ENCODE measurements at places on chromosomes 7 and 10.

DNA sequence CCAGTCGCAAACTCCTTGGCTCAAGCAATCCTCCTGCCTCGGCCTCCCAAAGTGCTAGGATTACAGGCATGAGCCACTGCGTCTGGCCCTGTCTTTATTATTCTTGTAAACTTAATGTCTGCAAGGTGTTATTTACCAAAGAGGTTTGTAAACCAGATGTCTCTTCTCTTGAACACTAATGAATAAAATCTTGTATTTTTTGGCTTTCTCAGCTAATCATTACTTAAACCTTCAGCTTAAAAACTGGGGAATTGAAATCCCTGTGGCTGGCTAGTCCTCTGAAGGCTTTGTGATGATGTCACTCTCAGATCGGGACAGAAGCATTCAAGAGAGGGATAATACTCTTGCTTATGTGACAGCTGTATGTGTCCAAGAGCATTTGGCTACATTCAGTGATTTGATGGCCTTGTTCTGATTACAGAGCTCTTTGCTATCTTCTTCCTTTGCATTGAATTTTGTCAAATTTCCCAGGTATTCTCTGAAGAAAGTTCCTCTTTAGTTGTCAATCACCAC lies 130.3 kb downstream of the BICC1 start:
- no peak for DNase-seq

- DNase-seq = no peak
These were observed 59.4 kb upstream of the AQP1 start for GRCh38 chr7:30852308-30852684.

- no peak for DNase-seq
These were observed 229.7 kb downstream of the CUX1 start for GRCh38 chr7:102047167-102047566.

DNA sequence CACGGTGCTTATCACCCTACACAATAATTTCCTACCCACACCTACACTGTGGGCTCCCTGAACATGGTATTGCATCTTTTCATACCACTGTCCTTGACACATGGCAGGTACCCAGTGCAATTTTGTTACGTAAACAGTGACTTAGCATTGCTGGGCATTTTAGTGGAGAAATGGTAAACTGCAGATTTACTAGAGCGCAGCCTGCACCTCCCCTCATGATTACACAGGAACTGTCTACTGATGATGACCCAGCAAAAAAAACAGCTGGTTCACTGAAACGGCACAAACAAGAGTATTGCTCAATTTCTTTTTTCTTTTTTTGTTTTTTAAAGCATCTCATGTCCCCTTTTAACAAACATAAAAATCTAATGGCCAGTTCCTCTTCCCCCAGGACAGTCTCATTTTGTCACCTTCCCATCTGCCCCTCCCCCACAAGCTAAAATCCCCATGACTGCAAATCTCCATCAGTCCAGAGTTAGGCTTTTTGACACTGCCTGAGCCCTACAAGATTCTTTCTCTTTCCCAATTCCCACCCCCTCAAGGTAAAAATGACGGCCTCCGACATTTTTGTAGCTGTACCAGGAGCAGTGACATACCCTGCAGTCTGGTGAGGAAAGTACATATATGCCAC lies 2.8 kb downstream of the ZNF746 start:
- DNase-seq = no peak

- no peak for DNase-seq
These were observed 148.7 kb downstream of the ZMYND11 start for GRCh38 chr10:283916-284356.

DNA sequence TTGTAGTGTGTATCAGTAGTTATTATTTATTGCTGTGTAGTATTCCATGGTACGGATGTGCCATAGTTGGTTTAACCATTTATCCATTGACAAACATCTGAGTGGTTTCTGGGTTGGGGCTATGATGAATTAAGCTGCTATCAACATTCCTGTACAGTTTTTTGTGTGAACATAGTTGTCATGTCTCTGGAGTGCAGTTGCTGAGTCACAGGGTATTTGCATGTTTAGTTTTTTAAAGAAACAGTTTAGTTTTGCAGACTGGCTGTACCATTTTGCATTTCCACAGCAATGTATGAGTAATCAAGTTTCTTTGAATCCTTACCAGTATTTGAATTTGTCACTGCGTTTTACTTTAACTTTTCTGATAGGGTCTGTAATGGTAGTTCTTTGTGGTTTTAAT lies 516.7 kb upstream of the CELF2 start:
- peak; percentile 19 for DNase-seq

- no peak for DNase-seq
These were observed 18.5 kb upstream of the ANTXRL start for GRCh38 chr10:46268076-46268881.

DNA sequence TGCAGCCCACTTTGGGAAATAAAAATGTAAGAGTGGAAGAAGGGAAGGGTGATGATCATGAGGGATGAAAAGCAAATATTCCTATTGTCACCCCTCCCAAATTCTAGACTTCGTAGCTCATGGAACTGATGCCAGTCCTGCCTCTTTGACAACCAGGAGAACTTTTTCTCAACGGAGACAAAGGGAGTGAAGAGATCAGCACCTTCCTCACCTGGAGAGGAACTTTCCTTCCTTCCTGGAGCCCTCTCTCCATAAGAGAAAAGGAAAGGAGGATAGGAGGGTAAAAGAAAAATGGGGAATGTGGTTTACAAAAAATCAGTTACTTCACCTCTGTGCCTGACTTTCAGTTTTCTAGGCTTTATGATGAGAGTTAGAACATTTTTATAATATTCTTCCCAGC lies 3.4 kb downstream of the TBX20 start:
- no peak for DNase-seq

DNA sequence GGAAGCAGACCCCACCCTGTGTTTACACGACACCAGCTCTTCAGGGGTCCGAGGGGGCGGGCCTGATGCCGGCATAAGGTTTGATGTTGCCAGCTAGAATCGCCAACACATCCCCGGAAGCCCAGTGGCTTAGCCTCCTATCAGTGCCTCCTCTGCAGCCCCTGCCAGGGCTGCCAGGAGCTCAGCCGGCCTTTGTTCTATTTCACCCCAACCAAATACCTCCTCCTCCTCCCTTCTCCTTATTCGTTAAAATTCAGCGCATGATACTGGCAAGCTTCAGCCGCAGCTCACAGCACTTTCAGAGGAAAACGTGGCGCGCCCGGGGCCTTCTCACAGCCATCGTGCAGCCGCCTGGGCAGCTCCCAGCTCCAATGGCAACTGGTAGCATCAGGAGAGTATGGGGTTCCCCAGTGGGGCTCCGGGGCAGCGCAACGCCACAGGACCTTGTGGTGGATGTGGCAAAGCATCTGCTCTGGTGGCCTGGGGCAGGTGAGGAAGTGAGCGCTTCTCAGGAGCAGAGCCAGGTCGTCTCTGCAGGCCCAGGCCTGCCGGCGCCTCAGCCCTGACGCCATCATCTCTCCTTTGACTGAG lies 176.4 kb upstream of the RHEB start:
- DNase-seq = no peak

GRCh38 chr7:92815412-92815811 lies 21.0 kb downstream of the CDK6 start:
- DNase-seq = no peak

- DNase-seq = no peak
These were observed 410.8 kb upstream of the ETV1 start for GRCh38 chr7:14400271-14400670.

DNA sequence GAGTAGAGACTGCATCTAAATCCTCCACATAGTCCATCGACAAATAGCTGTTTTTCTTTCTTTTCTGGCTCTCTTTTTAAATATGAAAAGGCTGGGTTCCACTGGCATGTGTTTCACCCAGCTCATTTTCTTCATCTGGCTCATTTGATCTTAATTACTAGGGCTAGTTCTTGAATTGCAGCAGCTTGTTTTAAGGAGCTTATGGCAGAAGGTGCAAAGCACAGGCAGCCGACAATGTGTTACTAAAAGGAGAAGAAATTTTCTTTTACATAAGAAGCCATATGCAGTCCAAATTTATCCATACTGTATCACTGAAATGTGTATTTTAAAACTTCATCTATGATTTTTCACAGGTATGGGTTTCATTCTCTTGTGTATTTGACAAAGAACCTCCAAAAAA lies 205.6 kb upstream of the PTER start:
- DNase-seq = no peak

DNA sequence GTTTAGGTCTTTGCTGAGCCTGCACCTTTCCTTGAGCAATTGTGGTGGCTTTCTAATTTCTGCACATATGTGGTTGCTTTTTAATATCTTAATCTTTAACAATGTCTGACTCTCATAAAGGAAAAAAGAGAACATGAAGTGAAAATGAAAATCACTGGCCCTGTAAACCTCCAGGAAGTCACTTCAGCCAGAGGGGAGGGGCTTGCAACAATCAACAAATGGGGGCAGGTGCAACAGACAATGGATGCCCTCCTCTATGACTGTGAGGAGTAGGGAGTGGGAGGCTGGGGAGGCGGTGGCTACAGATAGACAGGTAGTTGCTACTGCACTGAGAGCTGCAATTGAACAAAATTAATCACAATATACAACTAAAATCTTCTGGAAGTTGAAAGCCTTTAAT lies 1377.4 kb downstream of the XPNPEP1 start:
- no peak for DNase-seq

DNA sequence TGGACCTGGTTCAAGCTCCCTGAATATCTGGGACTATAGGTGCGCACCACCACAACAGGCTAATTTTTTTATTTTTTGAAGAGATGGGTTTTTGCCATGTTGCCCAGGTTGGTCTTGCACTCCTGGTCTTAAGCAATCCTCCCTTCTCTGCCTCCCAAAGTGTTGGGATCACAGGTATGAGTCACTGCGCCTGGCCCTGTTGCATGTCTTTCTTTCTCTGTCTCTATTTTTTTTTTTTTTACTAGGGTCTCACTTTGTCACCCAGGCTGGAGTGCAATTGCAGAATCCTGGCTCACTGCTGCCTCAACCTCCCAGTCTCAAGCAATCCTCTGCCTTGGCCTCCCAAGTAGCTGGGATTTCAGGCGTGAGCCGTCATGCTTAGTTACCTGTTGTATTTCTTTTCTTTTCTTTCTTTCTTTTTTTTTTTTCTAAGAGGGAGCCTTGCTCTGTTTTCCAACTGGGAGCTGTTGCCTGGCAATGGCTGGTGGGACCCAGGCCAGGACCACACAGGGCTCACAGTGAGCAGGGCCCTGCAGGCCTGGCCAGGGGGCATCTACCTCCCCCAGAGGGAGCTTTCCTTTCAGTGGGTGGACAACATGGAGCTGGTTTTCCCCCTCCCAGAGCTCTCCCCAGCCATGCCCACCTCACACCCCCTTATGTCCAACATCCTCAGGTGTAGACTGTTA lies 6.0 kb downstream of the MYL7 start:
- no peak for DNase-seq

DNA sequence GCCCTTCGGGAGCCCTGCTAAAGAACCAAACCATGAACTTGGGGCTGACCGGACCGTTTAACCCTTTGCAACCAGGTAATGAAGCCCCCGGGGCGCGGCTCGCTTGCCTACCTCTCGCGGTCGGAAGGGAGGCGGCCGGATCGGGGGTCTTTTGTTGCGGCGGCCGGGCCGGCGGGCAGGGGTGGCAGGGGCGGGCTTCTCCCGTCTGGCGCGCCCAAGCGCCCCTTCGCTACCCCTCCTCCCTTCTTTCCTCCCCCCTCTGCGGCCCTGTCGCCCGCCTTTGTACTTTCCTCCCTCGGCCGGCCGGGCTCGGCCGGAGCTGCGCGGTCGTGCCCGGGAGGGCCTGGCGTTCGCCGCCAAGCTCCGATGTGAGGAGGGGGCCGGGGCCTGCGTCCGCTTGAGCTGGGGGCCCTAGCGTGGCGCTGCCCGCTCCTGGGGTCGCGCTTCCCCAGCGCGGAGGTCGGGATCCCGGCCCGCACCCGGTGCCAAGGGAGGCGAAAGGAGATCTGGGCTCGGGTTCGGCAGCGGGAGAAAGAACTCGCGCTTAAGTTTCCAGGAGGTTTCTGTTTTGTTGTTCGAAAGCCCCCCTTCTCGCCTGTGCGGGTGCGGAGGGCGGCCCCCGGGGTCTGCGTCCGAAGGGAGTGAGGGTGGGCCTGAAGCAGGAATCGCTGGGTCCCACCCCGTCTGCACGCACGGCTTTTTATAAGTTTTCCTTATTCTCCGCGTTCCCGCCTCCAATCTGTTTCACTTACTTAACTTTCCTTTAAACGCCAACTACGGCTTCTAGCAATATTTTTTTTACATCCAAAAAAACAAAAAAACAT lies 436.8 kb upstream of the GALNT17 start:
- DNase-seq = no peak

- no peak for DNase-seq
These were observed 75.7 kb upstream of the EFCAB10 start for GRCh38 chr7:105656922-105657521.

- DNase-seq = no peak
These were observed 21.5 kb downstream of the CHST3 start for GRCh38 chr10:71985542-71986250.

- no peak for DNase-seq
These were observed 233.1 kb upstream of the CSTF2T start for GRCh38 chr10:51932530-51932929.

GRCh38 chr7:155741082-155741481 lies 71.2 kb downstream of the SHH start:
- no peak for DNase-seq

DNA sequence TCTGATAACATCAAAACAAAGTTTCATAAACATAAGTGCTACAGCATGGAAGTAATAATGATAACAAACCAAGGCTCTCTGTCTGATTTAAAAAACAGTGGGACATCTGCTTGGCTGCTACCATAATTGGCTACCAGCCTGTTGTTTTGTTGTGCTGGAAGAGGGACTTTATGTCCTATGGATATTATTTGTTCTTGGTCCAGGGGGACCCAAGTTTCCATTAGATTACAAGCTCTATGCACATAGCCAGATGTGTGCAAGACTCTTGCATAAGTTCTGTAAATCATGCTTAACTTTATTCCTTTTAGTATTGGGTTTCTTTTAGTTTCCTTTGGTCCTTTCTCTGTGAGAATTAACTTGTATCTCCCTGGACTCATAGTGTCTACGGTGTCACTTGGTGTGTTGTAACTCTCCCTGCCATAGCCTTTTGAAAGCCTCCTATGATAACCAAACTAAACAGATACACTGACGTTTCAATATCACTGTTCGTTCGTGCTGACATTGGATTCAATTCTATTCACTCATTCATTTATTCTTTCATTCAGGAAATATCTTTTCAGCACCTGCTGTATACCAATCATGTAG lies 41.4 kb upstream of the CD36 start:
- no peak for DNase-seq

DNA sequence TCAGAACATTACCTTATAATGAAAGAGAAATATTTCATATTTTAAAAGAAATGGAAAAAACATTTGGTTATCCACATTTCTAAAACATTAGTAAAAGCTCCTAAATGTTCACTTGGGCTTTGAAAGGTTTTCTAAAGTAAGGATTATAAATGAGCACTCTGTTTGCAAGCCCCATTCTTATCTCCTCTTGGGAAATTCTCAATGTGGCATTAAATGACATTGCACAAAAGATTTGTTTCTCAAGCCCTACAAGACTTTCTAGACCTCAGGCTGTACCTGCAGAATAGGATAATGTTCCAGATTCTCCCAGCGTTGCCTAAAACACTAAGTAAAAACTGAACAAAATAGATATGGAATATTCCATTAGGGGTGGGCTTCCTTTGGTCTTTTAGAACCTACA lies 658.0 kb upstream of the FOXK1 start:
- DNase-seq = no peak

- DNase-seq = no peak
These were observed 36.8 kb downstream of the PPIF start for GRCh38 chr10:79383974-79384606.
